ENCODE measurements at places on chromosomes 4 and X.

- DNase-seq = no peak
Observed at GRCh38 chr4:55296096-55296495, 49.9 kb upstream of the SRD5A3 start.

DNA sequence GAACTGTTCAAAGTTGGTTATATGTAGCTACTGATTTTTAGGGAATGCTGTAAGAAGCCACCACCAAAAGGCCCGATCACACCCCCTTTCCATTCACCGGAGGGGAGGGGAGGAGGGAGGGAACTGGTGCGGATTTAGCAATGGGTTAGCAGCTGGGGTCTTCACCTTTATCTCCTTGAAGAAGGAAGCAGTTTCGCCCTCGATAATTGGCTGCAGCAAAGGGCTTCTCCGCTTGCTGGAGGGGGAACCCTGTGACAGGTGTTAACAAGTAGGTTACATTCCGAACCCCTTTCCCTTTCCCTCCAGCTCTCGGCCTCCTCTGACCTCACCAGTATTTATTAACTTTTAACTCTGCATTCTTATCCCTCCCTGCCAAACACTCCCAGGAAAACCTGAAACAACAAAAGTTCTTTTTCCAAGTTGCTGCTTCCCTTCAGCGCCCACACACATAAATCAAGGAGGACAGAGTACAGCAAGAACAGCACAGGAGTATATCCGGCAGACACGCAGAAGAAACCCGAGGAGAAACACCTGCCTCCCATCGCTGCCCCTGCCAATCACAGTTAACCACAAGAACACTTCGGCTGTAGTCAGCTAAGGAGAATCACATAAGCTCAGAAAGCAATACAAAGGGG, 39.8 kb upstream of the NAP1L5 start:
- peak; percentile 83 for DNase-seq

DNA sequence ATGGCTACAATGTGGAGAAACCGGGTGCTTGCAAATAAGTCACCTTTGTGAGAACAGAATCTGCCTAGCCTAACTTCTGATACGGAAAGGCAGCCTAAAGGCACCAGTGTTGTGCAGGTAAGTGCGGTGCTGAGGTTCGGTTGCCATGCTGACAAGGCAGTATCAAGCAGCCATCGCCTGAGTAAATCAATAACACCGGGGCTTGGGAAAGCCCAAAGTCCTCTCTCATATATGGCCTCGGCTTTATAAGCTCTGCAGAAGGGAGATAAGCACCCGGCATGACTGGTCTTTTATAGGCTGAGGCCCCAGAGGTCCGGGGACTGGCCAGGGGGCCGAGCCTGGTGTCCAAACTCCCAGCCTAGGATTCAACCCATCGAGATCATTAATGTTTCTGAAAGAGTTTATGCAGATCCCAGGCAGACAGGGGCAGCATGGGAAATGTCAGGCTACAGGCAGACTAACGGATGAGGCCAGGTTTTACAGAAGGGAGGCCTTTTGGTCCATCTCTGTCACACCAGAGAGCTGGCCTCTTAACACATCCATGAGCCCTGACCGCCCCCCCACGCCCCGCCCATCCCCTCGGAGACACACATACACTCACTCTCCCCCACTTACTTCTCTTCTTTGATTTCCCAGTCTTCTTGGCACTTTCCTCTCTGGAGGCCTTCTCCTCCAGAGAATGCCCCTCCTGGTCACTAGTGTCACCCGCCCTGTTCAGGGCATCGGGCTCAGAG, 38.5 kb downstream of the ELF4 start:
- DNase-seq = no peak

- DNase-seq = peak; percentile 0
Observed at GRCh38 chr4:176002007-176002613, 63.5 kb upstream of the WDR17 start.

DNA sequence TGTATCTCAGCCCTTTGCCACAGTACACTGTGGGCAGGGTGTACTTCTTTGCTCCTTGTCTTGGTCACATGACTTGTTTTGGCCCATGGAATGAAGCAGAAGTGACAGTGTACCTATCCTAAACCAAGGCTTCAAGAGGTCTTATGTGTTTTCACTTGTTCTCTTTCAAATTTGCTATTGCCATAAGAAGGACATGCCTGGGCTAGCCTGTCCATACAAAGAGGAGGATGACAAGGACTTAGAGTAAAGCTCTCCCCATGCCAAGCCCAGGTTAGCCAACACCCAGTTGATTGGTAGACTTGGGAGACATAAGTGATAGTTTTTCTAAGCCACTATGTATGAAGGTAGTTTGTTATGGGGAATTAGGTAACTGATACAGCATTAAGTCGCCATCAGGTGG, 141.1 kb upstream of the MID1 start:
- no peak for DNase-seq

Data from NCI-H187 (cell line).